NCI-H1092 treated with DMSO at 0.1 percent for 48 hours (cell line): ENCODE measurements at places on chromosomes 7 and 10.

DNA sequence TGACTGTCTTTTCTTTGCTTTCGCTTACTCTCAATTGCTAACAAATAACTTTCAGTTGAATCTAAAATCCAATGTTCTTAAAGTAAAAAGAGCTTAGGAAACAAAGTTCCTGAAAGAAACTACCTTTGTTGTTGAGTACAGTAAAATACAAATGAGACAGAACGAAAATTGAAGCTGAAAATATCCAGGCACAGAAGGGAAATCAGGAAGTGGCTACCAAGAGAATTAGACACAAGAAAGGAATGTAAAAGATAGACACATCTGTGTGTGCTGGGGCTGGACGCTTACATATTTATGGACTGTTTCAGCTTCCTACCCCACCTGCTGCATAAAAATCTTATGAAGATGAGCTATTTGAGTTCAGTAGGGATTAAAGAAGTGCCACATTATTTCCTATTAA is 161.7 kb upstream of the PLXDC2 start:
- no peak for DNase-seq

GRCh38 chr10:119252051-119252465 is 44.7 kb downstream of the GRK5 start:
- DNase-seq: no peak

- no peak for DNase-seq
Measured at GRCh38 chr7:41709621-41710020, 6.7 kb upstream of the INHBA start.

- no peak for DNase-seq
Measured at GRCh38 chr10:131779661-131780394, 121.0 kb upstream of the PPP2R2D start.

- DNase-seq: no peak
Measured at GRCh38 chr7:27527348-27527714, 135.4 kb downstream of the HIBADH start.
